ENCODE measurements at places on chromosomes 2 and 18.

DNA sequence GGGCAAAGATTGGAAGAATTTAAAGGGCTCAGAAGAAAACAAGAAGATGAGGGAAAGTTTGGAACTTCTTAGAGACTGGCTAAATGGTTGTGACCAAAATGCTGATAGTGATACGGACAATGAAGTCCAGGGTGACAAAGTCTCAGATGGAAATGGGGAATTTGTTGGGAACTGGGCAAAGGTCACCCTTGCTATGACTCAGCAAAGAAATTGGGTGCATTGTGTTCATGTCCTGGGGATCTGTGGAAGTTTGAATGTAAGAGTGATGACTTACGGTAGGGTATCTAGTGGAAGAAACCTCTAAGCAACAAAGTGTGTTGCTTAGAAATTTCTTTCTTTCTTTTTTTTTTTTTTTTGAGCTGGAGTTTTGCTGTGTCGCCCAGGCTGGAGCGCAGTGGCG is 6.0 kb upstream of the IL1A start:
- DNase-seq, result no peak

DNA sequence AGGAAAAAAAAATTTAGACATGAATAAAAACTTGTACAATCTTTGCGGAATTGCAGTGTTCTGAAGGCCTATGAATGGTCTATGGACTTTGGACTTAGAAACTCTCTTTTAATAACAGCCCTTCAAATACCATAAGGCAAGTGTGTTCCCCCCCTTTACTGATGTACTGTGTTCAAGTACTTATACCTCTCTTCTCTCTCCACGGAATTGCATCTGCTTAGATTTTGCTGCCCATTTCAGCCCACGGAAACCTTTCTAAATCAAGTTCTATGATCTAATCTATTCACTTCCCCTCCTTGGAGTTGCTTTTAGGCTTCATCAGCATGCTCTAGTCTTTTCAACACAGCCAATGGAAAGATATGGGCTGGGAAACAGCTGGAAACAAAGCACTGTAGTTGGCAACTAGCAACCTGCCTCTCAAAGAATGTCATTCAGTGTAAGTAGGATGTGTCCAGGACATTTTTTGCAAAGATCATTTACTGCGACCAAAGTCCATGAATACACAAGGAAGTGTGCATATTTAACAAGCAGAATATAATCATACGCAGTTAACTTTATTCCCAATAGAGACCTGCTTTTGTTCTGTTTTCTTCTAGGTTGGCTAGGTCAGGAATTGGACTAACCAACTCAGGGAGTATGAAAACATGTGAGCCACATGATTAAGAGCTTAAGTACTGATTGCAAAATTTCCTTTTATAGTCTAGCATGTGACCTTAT is 58.0 kb downstream of the SLC40A1 start:
- no peak for DNase-seq

DNA sequence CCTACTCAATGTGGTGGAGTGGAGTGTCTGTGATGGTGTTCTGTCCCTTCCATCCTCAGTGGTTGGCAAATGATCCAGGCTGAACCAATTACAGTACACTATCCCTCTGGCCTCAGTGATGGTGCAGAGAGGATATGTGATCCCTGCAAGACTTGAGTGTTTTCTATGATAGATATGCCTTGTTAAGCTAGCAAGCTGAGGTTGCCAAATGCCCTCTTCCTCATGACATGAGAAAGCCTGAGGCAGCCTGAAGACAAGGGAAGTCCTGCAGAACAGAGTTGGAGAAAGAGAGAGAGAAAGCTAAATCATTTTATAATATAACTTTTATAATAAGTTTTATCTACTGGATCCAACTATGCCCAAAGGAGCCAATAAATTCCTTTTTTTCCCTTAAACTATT is 41.6 kb upstream of the GORASP2 start:
- DNase-seq, result no peak

GRCh38 chr2:37742286-37742685 is 70.8 kb upstream of the CDC42EP3 start:
- no peak for DNase-seq

- DNase-seq, result no peak
Measured at GRCh38 chr2:118103951-118104940, 16.0 kb downstream of the INSIG2 start.

DNA sequence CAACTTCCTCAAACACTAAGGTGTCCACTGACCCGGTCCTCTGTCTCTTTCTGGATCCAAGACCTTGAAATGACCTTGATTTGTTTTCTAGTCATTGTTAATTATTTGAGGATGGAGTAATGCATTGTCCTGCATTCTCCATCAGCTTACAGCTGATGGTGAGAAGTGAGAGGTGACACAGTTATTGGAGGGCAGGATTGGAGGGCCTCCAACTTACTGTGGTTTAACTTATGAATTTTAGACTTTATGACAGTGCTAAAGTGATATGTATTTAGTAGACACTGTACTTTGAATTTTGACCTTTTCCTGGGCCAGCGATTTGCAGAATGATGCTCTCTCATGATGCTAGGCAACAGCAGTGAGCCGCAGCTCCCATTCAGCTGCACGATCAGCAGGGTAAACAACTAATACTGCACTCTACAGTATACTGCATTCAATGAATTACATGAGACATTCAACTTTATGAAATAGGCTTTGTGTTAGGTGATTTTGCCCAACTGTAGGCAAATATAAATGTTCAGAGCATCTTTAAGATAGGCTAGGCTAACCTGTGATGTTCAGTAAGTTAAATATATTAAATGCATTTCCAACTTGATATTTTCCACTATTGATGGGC is 200.0 kb upstream of the MEX3C start:
- no peak for DNase-seq

DNA sequence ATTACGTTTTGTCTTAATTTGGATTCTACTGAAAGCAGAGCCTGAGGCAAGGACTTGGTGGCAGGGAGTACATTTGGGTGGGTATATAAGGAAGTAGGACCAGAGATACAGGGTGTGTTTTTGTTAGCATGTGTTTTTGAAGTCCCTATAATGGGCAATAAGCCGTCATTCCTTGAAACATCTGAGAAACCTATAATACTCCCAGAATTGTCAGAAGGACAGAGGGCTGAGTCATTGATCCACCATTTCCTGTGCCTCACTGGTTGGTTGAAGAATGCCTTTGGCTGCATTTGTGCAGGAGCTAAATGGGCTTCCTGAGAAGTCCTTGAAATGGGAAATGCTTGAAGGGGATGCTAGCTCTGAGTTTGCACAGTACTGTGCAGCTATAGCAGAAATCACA is 281.8 kb upstream of the ZEB2 start:
- peak; percentile 71 for DNase-seq

DNA sequence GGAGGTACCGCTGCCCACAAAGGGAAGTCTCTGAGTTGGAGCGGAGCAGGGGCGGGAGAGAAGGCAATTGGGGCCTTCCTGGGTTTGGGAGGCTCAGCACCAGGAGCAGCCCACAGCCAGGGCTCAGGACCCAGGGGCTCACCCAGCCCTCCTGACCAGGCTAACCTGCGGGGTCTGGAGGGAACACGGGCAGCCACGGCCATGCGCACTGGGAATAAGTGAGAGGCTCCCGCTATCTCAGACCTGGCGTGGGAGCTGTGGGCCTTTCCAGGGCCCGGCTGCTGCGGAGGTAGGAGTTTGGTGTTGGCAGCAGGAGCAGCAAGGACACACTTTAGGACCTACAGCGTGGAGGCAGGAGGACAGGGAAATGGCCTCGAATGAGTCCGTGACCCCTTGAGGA is 69.0 kb downstream of the RRM2 start:
- no peak for DNase-seq

DNA sequence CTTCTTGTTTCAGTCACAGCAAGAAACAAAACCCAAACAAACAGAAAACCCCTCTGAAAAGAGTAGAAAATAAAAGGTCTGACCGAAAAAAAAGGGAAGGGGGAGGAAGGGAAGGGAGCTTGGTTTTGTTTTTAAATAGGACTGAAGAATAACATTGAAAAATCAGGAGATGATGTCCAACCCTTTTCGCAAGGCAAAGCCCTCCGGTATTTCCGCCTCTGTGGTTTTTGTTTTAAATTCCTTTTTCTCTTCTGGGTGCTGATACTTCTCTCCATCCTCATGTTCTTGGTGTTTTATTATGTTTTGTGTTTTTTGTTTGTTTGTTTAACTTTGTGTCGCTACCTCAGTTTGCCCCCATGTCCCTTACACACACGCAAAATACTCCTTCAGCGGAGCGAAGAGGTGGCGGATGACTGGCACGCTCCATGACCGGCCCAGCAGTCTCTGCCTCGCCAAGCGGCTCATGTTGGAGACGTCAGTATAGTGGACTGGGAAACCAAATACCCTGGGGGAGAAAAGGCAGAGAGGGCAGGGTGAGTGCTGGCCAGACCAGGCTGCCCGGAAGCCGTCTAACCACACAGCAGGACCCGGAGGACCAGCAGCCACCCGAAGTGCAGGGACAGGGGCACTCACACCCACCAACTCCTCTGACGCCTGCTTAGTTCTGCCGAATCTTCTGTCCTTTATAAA is 65.7 kb upstream of the POMC start:
- DNase-seq, result no peak

DNA sequence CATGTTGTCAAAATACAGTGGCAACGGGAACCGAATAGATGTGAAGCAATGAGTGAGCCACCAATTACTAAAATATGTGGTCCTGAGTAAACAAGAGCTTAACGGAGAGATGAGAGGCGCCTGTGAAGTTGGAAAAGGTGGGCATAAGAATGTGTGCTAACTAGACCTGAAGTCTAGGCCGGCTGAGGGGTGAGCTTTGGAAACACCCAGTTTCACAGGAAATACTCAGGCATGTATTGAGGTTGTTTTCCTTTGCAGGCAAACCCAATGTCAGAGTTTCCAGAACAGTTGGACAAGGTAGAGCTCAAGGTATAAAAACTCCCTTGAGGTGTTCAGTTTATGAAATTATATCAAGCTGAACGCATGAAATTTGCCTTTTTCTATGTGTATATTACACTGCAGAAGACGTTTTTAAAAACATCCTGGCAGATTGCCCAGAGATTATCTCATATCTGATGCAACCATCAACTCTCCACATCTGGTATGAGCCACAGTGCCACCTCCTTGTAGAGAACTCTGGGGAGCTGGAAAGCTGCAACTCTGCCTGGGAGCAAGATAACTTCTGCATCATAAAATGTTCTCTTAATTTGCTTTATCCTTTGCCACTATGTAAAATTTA is 3.9 kb upstream of the WDSUB1 start:
- no peak for DNase-seq

DNA sequence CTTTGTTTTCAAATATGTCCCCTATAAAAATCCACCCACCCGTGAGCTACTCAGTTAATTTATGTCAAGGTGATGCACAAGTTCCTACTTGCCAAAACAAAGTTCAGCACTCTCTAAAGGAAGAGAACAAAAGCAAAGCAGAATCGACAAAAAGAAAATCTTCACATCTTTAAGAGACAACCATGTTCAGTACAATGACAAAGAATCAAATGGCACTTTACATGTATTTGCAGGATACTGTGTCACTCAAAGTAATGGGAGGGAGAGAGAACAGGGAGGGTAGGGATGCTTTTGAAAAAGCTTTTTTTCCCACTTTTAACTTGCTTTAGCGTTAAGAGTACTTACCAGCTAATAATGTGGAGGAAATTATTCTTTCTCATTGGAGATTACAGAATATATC is 39.0 kb upstream of the FAM237A start:
- DNase-seq, result no peak

DNA sequence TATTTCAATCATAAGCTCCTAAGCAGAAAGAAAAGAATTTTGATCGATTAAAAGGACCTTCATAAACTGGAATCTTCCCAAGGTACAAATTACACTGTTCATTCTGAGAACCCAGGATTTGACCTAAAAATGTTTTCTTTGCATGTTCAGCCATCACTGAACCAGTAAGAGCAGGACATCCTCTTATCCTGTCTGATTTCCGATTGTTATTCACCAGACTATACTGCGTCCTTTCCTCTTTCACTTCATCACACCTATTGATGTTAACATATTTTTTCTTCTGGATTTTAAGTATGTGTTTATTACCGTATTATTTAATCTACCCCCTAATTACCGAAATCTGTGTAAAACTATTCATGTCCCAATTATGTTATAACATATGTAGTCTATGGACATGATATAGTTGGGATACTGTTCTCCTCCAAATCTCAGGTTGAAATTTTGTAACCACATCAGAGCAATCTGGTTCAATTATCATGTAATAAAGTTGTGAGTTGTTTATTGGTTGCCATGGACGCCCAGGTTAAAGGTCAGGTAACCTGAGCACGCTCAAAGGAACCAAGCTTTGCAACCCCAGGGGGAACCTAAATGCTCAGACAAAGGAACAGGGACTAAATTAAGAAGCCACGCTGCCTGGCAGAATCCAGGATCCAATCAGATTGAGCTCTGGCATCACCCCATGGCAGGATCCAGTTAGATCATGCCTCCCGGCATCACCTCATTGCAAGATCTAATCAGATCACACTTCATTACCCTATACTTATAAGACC is 11.6 kb upstream of the TBC1D8 start:
- DNase-seq, result no peak

- no peak for DNase-seq
Measured at GRCh38 chr2:105813405-105813804, 68.7 kb downstream of the NCK2 start.

DNA sequence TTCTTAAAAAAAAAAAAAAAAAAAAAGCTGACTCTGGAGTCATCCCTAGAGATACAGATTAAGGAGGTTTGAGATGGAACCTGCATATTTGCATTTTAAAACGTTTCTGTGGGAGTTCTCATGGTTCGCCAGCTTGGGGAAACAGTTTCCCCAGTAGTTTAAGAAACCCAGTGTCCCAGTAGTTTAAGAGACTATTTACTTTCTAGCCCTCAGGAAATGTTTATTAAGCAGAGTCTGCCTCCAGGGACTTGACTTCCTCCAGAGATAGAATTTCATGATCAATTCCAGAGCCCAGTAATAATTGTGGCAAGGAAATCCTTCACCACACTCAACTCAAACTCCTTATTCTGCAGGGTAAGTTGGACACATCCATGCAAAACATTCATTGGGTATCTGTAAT is 39.1 kb downstream of the DIPK1C start:
- no peak for DNase-seq

DNA sequence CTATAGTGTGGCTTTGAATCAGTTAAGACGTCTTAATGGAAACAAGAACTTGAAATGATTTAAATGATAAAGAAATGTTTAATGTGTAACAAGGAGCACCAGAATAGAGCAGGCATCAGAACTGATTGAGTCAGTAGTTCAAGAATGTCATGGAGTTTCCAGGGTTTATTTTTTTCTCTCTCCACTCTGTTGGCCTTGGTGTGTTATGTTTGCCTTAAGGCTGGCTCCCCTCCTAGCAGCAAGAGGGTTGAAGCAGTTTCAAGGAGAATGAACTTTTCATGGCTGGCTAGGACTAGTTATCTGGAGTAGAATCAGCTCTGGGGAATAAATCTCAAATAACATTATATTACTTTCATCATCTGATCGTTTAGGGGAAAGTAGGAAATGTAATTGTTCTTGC is 13.4 kb upstream of the GLS start:
- no peak for DNase-seq

DNA sequence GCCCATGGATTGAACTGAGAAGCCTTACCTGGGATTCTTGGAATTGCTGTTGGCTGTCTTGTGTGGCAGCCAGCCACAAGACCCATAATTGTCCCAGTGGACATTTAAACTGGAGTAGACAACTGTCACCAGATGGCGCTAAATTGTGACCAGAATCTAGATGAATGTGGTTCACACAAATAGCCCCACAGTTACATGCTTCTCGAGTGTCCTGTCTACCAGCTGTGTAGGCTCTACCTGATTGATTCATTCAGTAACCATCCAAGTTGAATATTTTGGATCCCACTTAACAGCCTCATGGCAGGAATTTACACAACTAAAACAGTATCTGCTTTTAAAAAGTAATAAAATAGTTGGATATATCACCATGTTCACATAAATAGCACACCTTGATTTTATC is 73.2 kb downstream of the MAP4K4 start:
- DNase-seq, result no peak

GRCh38 chr2:95389245-95390119 is 13.0 kb upstream of the FAHD2A start:
- no peak for DNase-seq
